Upper lobe of right lung (tissue), 1 donor: ENCODE measurements at places on chromosomes 3 and 15.

DNA sequence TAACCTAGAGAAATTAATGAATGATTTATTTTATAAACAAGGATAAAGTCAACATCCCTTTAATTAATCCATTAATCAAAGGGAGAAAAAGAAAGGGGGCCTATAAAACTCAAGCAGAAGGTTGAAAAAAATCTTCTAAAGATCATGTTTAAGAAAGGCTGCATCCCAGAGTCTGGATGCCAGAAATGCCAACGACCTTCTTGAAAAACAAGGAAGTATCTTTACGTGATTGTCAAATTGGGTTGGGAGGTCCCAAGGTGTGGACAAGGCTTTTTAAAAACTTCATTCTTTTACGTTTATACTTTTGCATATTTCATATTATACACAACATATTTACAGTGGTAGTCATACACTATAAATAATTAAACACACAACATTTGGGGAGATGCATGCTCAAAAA lies 1.6 kb downstream of the GOLGB1 start:
- H3K4me1 ChIP-seq = peaks cover 23% of the 10 kb centered on the region
- peak overlapping the region; percentile 85 for H3K4me3 ChIP-seq
- no peaks in the 10 kb centered on the region for H3K27me3 ChIP-seq

- H3K4me1 ChIP-seq = peaks cover 36% of the 10 kb centered on the region
- no peak overlapping the region for H3K27ac ChIP-seq
- H3K36me3 ChIP-seq = no peaks in the 10 kb centered on the region
- H3K27me3 ChIP-seq = no peaks in the 10 kb centered on the region
- H3K4me3 ChIP-seq = no peak overlapping the region
Observed at GRCh38 chr3:124882816-124883747, 4.1 kb downstream of the ITGB5 start.

DNA sequence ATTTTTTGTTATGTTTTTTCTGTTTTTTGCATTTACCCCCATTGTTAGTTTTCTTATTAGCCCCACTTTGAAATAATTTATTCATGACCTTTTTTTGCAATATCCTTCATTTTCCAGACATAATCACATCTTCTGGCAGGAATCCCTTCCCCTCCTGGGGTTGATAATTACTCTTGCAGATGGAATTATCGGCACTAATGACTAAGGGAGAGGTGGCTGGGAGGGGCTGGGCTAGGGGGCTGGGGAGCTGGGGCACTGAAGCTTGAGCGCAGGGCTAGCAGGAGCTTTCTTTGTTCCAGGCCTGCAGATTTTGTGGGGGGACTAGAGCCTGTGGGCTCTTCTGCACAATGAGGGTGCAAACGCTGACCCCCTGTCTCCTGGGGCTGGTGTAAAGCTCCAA lies 77.8 kb downstream of the RAB11A start:
- no peak overlapping the region for H3K27ac ChIP-seq
- H3K4me3 ChIP-seq = no peak overlapping the region
- no peaks in the 10 kb centered on the region for H3K36me3 ChIP-seq
- no peaks in the 10 kb centered on the region for H3K4me1 ChIP-seq

DNA sequence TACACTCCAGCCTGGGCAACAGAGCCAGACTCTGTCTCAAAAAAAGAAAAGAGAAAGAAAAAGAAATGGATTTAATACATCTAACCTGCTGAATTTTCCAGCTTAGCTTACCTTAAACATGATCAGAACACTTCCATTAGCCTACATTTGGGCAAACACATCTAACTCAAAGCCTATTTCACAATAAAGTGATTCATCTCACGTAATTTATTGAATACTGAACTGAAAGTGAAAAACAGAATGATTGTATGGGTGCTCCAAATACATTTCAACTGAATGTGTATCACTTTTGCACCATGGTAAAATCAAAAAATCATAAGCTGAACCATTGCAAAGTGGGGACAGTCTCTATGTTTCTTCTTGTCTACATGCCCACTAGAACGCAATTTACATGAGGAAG lies 9.0 kb downstream of the PIK3R4 start:
- no peaks in the 10 kb centered on the region for H3K27me3 ChIP-seq
- H3K27ac ChIP-seq = no peak overlapping the region
- no peak overlapping the region for H3K4me3 ChIP-seq
- H3K4me1 ChIP-seq = peaks cover 15% of the 10 kb centered on the region
- no peak for DNase-seq

DNA sequence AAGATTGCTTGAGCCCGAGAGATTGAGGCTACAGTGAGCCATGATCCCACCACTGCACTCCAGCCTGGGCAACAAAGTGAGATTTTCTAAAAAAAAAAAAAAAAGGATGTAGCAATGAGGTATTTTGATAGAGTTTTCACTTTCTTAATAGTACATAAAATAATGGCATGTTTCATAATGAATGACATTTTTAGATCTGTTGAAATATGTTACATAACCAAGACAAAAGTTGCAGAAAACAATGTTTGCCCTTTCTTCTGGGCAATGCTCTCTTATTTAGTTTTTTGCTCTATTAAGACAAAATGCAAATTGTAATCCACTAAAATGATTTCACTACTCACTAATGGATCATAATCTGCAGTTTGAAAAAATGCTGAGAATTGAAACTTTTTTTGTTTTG lies 4.4 kb upstream of the MAPK6 start:
- no peaks in the 10 kb centered on the region for H3K27me3 ChIP-seq
- no peak for DNase-seq
- no peak overlapping the region for H3K27ac ChIP-seq
- H3K36me3 ChIP-seq = no peaks in the 10 kb centered on the region
- no peak overlapping the region for H3K4me3 ChIP-seq
- peaks cover 23% of the 10 kb centered on the region for H3K4me1 ChIP-seq

DNA sequence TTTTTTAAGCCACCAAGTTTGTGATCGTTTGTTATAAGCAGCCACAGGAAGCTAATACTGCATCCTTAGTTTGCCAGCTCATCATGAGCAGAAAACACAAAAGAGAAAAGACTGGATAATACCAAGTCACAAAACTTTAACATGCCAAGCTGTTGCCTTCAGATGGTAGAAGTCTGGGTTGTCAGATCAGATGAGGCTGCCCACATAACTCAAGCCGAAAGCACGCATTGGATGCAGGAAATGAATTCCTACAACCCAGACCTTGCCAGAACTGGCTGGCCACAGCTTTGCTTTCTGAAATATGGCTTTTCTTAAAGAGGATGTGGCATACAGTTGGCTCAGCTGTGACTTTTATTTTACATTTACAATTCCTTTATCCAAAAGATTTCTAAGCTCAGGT lies 118.3 kb upstream of the NEO1 start:
- H3K27ac ChIP-seq = no peak overlapping the region
- H3K27me3 ChIP-seq = peaks cover 7% of the 10 kb centered on the region
- H3K4me1 ChIP-seq = no peaks in the 10 kb centered on the region
- no peaks in the 10 kb centered on the region for H3K36me3 ChIP-seq

GRCh38 chr15:75061272-75061671 lies 37.9 kb downstream of the PPCDC start:
- no peak overlapping the region for H3K4me3 ChIP-seq
- H3K4me1 ChIP-seq = peaks cover 7% of the 10 kb centered on the region

DNA sequence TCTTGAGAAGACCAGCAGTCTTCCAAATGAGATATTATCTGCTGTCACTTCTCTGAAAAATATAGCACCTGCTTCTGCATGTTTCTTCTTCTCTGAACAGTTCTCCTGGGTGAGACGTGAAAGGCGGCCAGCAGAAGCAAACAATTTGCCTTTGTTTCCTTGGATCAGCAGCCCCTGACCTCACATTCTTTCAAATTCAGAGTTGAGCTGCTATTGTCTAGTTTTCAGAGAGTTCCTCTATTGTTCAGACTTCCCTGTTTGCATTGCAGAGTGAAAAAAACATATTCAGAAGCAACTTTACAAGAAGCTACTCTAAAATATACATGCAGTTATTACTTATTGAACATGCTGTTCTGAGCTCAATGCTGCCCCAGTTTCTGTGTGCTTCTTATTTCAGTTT lies 653.6 kb downstream of the NAALADL2 start:
- no peaks in the 10 kb centered on the region for H3K27me3 ChIP-seq
- H3K4me1 ChIP-seq = no peaks in the 10 kb centered on the region
- no peak overlapping the region for H3K27ac ChIP-seq
- H3K36me3 ChIP-seq = no peaks in the 10 kb centered on the region
- no peak overlapping the region for H3K4me3 ChIP-seq
- no peak for DNase-seq

DNA sequence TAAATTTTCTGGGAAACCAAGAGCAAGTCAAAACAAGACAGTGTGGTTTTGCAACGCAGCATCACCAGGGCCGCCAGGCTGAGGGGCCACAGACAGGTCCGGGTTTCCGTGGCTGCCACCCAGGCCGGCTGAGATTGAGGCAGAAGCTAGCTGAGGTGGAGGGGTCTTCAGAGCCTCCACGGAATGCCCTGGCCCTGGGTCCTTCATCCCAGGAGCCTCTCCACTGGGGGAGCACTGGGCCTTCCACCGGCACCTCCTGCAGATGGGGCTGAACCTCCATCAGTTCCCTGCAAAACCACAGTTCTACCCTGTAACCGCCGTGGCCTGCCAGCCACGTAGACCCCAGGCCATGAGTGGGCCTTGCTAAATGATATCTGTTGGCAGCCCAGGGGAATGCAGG lies 152.7 kb downstream of the CHSY1 start:
- no peak overlapping the region for H3K27ac ChIP-seq
- no peaks in the 10 kb centered on the region for H3K27me3 ChIP-seq
- no peaks in the 10 kb centered on the region for H3K4me1 ChIP-seq
- DNase-seq = no peak
- no peaks in the 10 kb centered on the region for H3K36me3 ChIP-seq

DNA sequence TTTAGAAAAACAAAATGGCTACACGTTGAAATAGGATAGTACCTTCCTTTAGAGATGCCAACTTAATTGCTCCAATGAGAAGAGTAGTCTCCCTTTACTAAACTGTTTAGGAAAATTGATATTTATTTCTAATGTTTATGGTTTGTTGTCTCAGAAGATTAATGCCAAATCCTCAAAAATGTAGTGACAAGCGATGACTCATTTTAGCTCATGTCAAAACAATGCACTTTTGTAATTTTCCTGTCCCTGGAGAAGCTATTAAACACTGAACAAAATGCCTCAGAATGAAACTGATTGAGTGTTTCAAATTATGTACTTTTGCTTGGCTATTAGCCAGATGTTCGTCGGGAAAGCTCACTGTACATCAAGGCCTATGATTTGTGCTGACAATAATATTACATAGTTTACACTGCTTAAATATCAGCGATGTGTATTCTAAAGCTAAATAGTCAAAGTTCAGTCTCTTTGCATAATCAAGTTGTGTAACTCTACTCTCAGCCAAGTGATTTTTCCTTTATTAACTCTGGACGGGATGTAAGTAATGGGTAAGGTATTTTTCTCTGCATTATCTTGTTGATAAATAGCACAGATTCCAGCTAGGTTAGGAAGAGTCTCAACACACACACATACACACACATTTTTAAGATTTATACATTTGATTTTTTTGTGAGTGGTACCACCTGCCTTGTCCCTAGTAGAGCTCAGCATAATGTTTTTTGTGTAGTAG lies 83.7 kb downstream of the CMSS1 start:
- no peak overlapping the region for H3K4me3 ChIP-seq
- no peak for DNase-seq
- peaks cover 14% of the 10 kb centered on the region for H3K4me1 ChIP-seq
- H3K27me3 ChIP-seq = no peaks in the 10 kb centered on the region
- no peak overlapping the region for H3K27ac ChIP-seq
- H3K36me3 ChIP-seq = no peaks in the 10 kb centered on the region

DNA sequence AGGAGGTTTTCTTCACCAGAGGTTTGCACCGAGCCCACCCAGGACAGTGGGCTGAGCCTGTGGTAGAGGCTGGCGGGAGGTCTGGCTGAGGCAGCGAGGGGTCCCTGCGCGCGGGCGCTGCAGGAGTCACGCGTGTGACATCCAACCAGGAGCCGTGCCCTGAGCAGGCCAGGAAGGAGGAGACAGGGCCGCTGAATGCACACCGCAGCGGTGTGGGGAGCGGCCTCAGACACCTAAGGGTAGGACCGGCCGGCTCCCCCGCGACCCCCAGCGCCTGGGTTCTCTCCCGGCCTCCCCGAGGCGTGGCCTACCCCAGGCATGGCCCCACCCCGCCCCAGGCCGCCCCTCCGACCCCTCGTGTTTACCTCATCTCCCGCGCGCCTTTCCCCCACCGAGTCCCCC lies 412 bp downstream of the SLC41A3 start:
- H3K4me3 ChIP-seq = peak overlapping the region; percentile 68
- no peaks in the 10 kb centered on the region for H3K36me3 ChIP-seq
- peak overlapping the region; percentile 86 for H3K27ac ChIP-seq
- H3K4me1 ChIP-seq = peaks cover 6% of the 10 kb centered on the region
- DNase-seq = peak; percentile 76

DNA sequence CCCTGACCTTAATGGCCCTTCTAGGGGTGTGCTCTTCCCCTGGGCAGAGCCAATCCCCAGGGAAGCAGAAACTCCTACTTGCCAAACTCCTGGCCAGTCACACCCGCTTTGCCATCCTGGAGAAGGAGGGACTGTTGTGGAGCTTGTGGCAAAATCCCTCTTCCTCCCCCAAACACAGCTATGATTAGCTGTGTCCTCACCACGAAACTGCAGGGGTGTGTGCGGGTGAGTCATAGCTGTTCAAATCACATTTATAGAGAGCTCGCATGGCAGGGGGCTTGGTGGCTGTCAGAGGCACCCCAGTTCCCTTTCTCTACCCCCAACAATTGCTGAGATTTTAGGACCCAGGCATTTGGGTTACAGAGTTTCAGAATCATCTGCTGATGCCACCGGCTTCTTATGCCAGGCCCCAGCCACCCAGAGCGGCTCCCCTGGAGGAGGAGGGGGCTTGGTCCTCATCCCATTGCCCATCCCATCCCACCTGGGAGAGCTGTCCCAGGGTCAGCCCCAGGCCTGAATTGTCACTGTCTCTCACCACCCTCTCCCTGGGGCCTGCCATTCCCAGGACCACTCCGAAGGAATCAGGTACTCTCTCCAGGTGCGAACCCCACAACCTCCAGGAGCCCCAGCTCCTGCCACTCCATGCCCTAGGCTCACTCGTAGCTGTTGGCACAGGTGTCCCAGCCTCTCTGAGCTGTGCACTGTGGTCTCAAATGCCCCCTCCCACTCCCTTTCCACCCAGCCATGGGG lies 28.8 kb upstream of the MAGEF1 start:
- no peaks in the 10 kb centered on the region for H3K4me1 ChIP-seq
- DNase-seq = no peak
- H3K27me3 ChIP-seq = no peaks in the 10 kb centered on the region
- no peaks in the 10 kb centered on the region for H3K36me3 ChIP-seq

GRCh38 chr15:71422530-71423259 lies 307.4 kb downstream of the THSD4 start:
- DNase-seq = no peak
- H3K4me3 ChIP-seq = no peak overlapping the region
- no peaks in the 10 kb centered on the region for H3K27me3 ChIP-seq
- no peak overlapping the region for H3K27ac ChIP-seq
- H3K36me3 ChIP-seq = no peaks in the 10 kb centered on the region

GRCh38 chr15:77548589-77549557 lies 83.8 kb downstream of the LINGO1 start:
- H3K27me3 ChIP-seq = no peaks in the 10 kb centered on the region
- no peaks in the 10 kb centered on the region for H3K4me1 ChIP-seq
- no peak overlapping the region for H3K4me3 ChIP-seq
- DNase-seq = no peak
- H3K27ac ChIP-seq = no peak overlapping the region
- H3K36me3 ChIP-seq = no peaks in the 10 kb centered on the region

DNA sequence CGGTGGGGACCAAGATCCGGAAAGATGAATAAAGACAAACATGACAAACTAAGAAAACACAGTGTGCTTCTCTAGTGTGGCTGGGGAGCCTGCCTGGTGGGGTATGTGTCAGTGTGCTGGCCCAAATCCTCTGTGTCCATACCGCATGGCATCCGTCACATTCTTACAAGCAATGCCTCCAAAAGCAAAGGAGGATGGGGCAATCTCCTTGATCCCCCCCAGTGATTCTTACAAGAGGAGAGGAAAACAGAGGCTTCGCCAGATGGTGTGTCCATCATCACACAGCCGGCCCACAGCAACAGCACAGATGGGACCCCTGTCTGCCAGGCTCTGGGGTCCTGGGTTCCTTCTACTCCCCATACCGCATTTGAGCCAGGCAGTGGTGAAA lies 558 bp upstream of the IL17RC start:
- peak overlapping the region; percentile 71 for H3K27ac ChIP-seq
- H3K4me1 ChIP-seq = peaks cover 39% of the 10 kb centered on the region
- no peaks in the 10 kb centered on the region for H3K27me3 ChIP-seq
- no peaks in the 10 kb centered on the region for H3K36me3 ChIP-seq
